ENCODE measurements at places on chromosomes 4 and X.

DNA sequence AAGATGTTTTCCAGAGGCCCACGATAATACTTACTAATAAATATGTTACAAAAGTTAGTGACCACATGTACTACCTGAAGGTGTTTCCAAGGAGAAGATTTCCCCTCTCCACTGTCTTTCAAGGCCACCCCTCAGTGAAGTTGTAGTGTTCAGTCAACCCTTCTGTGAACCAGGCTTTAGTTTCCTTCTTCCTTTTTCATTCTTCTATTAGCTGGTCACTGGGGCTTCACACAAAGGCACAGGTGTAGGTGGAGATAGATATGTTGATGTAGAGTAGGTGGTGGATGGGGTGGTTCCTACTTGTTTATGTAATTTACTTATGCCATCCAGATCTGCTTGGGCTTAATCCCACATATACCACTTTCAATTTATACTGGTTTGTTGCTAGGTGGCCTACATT lies 43.3 kb upstream of the ADAM29 start:
- DNase-seq, result no peak

DNA sequence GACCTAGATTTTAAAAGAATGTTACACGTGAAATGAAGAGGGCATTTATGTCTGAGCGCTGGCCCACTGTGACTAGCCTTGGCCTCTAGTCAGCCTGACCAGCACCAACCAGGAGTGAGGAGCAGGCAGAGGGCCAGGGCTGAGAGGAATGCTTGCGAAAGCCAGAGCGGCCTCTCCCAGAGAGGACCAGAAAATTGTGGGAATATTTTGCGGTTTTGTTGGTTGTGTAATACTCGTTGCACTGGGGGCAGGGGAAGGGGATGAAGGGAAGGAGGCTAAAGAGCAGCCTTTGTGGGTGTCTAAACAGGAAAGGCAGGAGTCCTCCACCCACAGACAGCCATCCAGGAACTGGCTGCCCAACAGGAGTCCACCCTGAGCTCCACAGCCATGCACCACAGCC lies 3.8 kb downstream of the GABRE start:
- DNase-seq, result peak; percentile 93

DNA sequence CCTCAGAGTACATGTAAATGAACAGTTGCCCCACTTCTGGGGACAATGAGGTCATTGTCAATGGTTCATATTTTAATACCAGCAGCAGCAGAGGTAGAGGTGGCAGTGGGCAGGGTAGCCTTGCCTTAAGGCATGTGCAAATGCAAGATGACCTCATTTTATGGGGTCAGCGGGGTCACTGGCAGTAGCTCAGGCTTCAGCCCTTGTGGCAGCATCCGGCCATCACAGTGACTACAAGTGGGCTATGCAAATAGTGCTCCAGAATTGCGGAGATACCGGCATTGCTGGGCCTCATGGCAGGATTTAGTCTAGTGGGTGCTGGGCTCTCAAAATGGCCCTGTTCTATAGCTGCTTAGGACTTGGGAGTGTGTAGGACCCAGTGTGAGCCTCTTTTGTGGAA lies 144.7 kb downstream of the FAM47A start:
- no peak for DNase-seq

GRCh38 chrX:69290292-69290691 lies 125.0 kb upstream of the PJA1 start:
- DNase-seq, result no peak

- DNase-seq, result no peak
These were observed 37.3 kb downstream of the CASP6 start for GRCh38 chr4:109665783-109666485.

- peak; percentile 65 for DNase-seq
These were observed 66.6 kb downstream of the EDNRA start for GRCh38 chr4:147547314-147548056.

- no peak for DNase-seq
These were observed 165.0 kb downstream of the HEPH start for GRCh38 chrX:66328950-66329596.

GRCh38 chr4:90209922-90210321 lies 82.7 kb downstream of the CCSER1 start:
- no peak for DNase-seq

DNA sequence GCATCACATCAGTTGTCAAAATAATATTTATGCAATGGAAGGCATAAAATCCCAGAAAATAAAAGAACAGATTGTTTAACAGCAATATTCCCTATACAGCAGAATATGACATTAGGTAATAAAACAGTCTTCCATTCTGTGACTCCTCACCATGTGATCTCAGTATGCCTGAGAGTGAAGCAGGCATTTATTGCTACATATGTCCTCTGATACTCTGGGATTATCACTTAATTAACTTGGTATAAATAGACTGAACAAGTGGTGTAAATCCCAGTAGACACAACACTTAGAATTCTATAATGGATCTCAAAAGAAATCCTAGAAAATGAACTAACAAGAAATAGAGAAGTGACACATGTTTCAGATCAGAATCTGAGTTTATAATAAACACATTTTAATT lies 841.3 kb downstream of the PDHA2 start:
- no peak for DNase-seq

GRCh38 chr4:3234171-3235029 lies 14.6 kb upstream of the MSANTD1 start:
- DNase-seq, result no peak

DNA sequence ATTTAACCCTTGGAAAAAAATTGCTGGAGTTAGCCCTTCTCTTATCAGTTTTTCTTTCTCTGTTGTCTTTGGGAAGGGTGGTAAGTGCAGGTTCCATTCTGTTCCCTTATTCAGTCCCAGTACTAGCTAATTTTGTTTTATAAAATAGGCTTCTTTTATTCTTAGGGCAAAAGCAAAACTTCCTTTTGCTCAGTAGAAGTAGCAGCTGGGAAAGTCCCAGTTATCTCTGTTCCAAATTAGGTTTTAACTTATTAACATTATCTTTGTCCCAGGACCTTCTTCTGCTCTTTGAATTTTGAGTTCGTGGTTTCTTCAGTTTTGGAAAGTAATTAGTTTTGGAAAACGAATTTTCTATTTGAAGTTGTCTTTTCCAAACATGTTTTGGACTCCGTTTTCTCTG lies 61.1 kb downstream of the BANK1 start:
- no peak for DNase-seq

GRCh38 chrX:70030301-70030767 lies 19.4 kb downstream of the AWAT2 start:
- DNase-seq, result peak; percentile 55

DNA sequence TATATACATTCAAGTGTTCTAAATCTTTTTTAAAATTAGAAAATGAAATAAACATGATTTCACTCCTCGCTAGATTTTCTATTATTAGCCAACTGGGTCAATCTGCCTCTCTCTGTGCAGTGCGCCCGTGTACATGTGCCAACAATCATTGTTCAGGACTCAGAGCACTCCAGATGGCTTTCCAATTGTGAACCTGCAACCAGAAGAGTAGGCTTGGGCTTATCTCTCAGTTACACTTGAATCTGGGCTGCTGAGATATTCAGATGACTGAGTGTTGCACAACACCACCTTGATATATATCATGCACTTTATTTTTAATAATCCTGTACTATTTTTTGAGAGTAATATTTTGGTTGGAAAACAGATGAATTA lies 184.0 kb upstream of the FSTL5 start:
- DNase-seq, result no peak

GRCh38 chr4:52012651-52013050 lies 7.5 kb downstream of the LRRC66 start:
- no peak for DNase-seq

DNA sequence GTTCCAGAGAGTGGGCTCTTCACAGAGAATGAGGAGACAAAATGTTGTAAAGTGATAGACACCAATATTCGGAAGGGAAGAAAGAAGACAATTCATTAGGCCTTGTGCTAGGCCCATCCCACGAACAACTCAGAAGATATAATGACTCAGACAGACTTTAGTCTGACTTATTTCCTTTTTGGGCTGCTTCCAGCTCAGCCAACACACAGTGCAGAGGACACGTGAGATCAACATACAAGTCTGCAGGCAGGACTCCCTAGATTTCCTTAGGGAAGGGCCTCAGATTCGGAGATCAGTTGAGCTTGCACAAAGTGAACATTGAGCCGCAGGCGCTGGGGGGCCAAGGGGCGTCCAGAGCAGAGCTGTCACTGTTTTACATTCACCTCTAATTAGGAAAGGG lies 290.7 kb upstream of the TENM3 start:
- peak; percentile 98 for DNase-seq

GRCh38 chr4:2470791-2471190 lies 1.9 kb downstream of the RNF4 start:
- DNase-seq, result no peak

DNA sequence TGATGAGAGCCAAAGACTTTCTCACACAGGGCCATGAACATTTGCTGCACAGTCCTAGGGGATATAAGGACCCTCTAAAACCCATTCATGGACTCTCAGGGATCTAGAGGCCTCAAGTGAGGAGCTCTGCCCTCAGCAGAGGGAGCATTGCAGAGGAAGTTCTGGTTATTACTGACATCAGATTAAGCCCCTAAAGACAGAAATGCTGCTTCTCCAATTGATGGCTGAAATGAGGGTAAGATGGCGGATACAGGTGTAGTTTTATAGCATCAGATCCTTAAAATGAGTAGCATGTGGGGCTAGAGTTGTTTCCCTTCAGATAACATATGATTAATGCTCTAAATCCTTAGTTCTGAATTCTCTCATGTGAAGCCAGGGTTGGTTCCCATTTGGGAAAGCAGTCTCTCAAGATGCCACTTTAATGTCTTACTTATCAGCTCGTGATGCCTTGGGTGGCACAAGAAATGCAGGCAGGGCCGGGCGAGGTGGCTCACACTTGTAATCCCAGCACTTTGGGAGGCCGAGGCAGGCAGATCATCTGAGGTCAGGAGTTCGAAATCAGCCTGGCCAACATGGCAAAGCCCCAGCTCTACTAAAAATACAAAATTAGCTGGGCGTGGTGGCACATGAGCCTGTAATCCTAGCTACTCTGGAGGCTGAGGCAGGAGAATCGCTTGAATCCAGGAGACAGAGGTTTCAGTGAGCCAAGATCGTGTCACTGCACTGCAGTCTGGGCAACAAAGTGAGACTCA lies 7.9 kb downstream of the RHOH start:
- no peak for DNase-seq

DNA sequence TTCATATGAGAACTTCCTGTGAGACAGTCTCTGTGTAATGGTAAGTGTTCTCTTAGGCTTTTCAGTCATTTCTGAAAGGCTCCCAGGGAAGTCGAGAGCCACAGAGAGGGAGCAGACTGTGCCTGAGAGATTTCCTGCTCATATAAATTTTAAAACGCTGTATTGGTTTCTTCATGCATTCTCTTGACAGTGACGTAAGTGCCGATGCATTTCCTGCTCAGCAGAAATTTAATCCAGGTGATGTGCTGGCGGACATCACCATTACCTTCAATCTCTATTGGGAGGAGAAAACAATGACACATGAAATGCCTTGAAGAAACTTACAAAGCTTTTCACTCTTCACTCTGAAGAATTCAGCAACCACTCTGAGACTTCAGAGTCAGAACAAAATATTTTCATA lies 383.6 kb downstream of the BMPR1B start:
- peak; percentile 76 for DNase-seq

DNA sequence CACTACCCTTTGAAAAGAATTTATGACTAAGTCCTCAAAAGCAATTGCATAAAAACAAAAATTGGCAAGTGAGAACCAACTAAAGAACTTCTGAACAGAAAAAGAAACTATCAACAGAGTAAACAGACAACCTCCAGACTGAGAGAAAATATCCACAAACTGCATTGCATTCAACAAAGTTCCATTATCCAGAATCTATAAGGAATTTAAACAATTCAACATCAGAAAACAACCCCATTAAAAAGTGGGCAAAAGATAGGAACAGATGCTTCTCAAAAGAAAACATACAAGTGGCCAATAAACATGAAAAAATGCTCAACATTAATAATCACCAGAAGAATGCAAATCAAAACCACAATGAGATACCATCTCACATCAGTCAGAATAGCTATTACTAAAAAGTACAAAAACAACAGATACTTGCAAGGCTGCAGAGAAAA lies 130.2 kb downstream of the GASK1B start:
- DNase-seq, result peak; percentile 58

- DNase-seq, result peak; percentile 27
These were observed 6.1 kb upstream of the ABRAXAS1 start for GRCh38 chr4:83490876-83491450.

- DNase-seq, result no peak
These were observed 107.4 kb downstream of the MAML3 start for GRCh38 chr4:140046543-140046942.

DNA sequence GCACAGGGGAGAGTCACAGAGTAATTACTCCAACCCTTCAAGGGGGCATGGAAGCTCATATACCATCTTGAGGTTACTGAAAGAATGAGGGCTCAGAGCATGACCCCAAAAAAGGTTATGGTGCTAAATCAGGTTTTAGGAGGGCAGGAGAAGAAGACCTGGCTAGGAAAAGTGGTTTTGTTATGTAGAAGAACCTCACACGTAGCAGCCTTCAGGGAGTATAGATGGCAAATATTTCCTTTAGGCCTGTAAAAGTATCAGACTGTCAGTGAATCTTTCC lies 102.0 kb upstream of the PDE5A start:
- DNase-seq, result no peak

All from fibroblast of upper back skin (primary cell).